Panc1 (cell line): ENCODE measurements at places on chromosomes 7 and 10.

GRCh38 chr7:147818317-147818716 is 772.2 kb upstream of the C7orf33 start:
- no peak for DNase-seq

DNA sequence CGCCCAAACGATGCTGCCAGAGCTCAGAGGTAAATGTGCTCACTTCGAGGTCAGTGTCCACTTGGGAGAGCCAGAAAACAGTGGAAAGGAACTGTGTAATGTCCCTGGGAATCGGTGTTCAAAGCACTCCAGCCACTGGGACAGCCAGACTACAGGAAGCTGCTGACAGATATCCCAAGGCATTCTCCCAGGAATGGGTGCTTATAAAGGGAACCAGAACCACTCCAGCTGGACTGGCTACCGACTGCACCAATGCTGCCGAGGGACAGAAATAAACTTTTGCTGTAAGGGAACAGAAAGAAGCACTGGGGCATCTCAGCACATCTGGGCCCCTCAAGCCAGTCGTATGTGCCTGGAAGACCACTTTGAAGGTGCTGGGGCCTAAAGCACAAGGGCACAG is 76.7 kb downstream of the ATXN7L1 start:
- no peak for DNase-seq

DNA sequence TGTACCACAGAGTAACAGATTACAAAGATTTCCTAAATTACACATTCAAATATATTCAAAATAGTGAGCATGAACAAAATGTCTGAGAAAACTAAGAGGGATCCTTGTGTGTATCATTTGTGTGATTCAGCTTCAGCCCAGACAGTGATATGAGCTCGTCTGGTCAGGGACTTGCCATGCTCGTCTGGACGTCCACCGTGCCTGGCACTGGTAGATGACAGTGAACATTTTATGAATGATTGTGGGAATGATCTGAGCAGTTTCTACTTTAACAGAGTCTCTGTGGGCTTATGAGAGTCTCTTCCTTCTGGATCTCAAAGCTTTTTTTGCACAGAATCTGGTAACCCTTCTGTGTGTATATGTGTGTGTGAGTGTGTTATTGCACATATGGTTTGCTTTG is 34.2 kb upstream of the ANKRD2 start:
- DNase-seq: no peak

GRCh38 chr7:36148422-36149065 is 4.5 kb upstream of the EEPD1 start:
- DNase-seq: no peak

GRCh38 chr10:48475943-48476278 is 129.0 kb downstream of the ARHGAP22 start:
- no peak for DNase-seq

- DNase-seq: no peak
Observed at GRCh38 chr10:18738835-18739234, 79.6 kb downstream of the ARL5B start.

DNA sequence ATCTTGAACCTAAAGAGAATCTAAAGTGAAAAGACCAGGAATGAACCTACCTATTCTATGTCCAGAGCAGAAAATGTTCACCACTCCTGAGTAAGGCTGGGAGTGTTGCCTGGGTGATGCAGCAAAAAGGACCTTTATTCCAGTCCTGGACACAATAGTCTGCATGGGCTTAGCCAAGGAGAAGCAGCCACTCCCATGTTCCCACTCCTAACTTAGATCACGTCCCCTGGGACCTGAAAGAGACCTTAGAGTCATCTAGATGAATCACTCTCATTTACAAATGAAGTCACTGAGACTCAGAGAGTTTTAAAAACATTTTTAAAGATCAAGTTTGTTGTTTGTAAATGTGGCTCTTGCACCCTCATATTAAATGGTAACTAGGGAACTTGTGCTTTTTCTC is 763.4 kb downstream of the KCNMA1 start:
- DNase-seq: no peak

- no peak for DNase-seq
Observed at GRCh38 chr7:32266932-32267475, 196.8 kb upstream of the PDE1C start.
